ENCODE measurements at places on chromosomes 3 and 15.
A peak's percentile ranks its signal among the peaks of the same experiment; 100 is the strongest.

- no peak for DNase-seq
These were observed 100.7 kb downstream of the CACNA2D3 start for GRCh38 chr3:54223063-54223462.

GRCh38 chr15:31160297-31160696 is 58.8 kb upstream of the TRPM1 start:
- DNase-seq: no peak

DNA sequence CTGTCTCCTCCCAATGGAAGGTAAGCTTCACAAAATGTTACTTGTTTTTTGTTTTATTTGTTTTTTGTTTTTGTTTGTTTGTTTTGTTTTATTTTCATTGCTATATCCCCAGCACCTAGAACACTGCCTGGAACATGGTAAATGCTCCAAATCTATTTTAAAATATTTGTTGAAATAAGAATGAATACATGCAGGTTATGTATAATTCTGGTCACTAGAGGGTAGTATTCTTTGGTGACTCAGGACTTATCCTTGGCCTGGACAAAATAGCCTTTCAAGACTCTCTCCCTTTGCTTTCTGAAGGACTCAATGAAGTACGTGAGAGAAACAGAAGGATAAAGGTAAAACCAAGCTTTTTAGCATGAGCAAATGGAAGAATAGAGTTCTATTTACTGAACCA is 46.9 kb upstream of the PPP2R3A start:
- no peak for DNase-seq

DNA sequence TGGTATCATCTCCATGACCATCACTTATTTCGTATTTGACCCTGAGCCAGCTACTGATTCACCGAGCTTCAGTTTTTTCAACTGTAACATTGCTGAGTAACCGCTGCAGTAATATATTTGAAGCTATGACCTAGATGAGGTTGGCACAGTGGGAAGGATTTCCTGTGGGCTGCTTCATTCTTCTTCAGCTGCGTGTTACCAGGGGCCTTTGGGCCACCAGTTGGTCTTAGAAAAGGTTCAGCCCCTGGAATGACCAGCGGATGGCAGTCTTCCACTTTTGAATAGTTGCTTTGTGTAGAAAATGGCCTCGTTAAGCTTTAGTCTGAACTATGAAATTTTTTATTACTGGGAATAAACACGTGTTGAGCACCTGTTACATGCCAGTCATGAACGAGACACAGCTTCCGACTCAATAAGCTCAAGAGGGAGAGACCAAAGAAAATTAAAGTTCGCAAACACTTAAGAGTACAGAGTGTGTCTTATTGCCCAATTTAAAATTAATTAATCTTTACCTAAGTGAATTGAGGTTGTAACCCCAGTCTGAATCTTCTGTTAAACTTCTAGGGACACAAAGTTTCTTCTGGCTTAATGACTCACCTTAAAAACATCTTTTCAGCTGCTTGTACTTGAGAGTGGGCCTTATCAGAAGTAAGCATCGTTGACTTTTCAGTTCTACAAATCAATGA is 57.6 kb upstream of the NR2E3 start:
- peak; percentile 95 for DNase-seq

GRCh38 chr3:42192334-42193200 is 73.4 kb downstream of the CCK start:
- peak; percentile 14 for DNase-seq

- no peak for DNase-seq
These were observed 703.7 kb downstream of the NLGN1 start for GRCh38 chr3:174101244-174101643.

DNA sequence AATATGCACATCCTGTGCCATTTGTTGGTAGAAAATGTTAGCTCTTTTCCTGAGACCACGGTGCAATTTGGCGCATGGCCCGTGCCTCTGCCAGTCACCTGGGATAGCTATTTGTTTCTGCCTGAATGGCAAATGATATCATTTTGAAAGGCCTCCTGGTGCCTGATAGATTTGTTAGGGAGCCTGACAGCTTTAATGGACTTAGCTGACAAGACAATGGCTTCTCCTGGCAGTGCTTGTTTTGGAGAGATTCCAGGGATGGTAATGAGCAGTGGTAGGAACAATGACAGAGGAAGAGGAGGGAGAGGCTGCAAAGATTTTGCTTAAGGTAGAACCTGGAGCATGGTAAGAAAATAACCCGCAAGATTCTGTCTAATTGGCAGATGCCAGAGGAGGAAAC is 268.5 kb downstream of the CLSTN2 start:
- no peak for DNase-seq

DNA sequence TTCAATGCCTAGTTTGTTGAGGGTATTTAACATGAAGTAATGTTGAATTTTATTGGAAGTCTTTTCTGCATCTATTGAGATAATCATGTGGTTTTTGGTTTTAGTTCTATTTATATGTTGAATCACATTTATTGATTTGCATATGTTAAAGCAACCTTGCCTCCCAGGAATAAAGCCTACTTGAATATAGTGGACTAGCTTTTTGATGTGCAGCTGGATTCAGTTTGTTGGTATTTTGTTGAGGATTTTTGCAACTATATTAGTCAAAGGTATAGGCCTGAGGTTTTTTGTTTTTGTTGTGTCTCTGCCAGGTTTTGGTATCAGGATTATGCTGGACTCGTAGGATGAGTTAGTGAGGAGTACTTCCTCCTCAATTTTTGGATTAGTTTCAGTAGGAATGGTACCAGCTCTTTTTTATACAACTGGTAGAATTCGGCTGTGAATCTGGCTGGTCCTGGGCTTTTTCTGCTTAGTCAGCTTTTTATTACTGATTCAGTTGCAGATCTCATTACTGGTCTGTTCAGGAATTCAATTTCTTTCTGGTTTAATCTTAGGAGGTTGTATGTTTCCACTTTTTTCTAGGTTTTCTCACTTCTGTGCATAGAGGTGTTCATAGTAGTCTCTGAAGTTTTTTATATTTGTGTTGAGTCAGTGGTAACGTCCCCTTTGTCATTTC is 209.8 kb upstream of the RBMS3 start:
- peak; percentile 39 for DNase-seq

DNA sequence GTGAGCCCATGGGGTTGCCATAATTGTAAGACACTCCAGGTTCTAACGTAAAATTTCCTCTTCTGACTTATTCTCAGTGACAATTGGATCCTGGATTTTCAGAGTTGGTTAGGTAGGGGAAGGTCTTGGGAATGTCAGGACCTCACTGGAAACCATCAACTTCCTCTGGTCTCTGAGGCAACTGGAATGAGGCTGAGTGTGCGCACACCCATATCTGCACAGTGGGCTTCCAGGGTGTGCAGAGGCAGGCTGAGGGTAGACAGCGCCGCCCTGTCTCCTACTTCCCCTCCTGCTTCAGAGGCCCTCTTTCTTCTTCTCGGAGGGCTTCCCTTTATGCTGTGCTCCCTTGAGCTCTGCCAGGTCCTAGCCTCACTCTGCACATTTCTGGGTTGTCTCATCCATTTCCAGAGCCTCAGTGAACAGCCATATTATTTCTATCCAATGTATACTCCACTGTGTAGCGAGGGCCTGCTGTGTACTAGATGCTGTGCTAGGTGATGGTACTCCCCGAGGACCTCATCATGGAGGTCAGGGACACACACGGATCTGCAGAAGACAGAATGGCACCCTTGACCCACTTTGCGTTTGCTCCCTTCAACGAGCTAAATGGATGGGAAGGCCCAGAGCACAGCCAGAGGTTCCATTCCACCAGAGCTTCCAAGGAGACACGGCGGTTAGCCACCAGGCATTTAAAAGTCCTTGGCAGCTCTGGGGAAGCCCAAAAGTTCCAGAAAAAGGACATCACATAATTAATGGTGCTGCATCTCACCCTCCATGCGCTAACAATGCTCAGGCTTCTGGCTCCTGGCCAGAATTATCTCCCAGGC is 18.3 kb downstream of the ACAA1 start:
- no peak for DNase-seq

DNA sequence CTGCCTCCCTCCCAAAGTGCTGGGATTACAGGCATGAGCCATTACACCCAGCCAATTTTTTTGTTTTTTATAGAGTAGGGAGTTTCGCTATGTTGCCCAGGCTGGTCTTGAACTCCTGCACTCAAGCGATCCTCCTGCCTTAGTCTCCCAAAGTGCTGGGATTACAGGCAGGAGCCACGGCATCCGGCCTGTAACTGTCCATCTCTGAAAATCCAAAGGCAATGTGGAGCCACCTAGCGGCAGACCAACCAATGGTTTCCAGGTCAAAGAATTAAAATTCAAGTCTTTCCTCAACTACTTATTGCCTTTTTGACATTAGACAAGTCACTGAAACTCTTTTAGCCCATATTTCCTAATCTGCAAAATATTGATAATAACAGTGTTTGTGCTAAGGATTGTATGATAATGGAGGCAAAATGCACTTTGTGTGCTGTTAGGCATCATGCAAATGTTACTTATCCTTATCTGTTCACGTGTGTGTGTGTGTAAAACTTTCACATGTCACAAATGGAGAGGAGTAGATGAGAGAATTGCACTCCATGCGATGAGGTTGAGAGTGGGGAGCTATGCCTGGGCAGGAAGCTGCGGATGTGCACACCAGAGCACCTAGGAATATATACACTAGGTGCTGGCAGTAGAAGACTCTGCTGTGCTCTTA is 48.7 kb downstream of the COL8A1 start:
- DNase-seq: peak; percentile 81

DNA sequence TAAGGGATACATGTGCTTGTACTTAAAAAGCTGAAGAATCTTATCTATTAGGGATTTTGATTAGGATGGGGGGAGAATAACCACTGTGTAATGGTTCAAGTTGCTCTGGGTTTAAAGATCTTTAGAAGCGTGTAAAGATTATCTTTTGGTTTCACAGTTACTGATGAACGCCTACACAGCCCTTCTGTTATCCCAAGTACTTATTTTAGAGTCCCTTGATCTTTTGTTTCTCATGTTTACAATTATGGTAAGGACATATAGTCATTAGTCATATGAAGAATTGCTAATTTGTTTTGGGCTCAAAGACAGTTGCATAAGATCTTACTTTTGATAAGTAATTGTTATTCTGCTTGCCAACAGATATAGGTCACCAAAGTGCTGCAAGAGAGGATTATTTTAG is 160.1 kb downstream of the PLCL2 start:
- no peak for DNase-seq

- DNase-seq: peak; percentile 15
These were observed 30.2 kb upstream of the ADAMTS9 start for GRCh38 chr3:64717872-64718613.

GRCh38 chr3:108312656-108313055 is 16.3 kb downstream of the HHLA2 start:
- peak; percentile 42 for DNase-seq

DNA sequence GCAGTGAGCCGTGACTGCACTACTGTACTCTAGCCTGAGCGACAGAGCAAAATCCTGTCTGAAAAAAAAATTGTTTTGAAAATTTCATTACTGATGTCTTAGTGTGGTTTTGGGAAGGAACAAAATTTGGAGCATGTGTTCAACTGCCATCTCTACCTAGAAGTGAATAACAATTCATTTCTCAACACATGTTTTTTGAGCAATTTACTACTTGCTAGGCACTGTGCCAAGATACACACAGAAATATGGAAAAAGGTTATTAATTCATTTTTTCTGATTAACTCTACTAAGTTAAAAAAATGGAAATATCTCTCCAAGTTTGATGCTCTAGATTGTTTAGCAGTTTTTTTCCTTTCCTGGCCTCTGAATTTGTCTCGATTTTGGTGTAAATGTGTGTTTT is 5.2 kb upstream of the TCF12 start:
- no peak for DNase-seq

DNA sequence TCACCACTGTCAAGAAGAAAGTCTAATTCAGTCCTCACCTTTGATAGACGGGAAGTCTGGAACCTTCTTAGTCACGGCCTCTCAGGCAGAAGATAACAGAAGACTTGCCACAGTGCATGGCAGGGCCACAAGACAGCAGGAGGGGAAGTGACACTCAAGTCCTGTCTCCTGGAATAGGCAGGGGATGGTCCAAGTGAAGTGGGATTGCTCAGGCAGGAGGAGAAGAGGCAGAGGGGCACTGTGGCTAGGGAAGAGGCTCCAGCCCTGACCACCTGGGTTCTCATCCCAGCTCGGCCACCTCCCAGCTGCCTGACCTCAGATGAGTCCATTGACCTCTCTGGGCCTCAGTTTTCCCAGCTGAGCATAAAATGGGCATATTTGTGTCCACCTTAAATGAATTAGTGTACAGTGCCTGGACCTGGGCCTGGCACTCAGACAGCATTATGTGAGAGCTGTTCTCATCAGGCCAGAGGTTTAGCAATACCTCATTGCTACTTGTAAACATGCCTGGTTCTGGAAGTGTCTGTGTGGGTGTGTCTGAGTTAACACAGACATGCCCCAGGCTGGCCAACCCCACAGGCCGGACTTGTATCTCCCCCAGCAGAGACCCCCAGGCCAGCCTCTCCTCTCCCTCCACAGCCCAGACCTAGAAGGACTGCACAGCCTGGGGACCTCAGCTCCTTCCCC is 11.5 kb upstream of the PCSK6 start:
- DNase-seq: no peak

- DNase-seq: peak; percentile 95
These were observed 110.6 kb upstream of the MEF2A start for GRCh38 chr15:99454941-99455788.

GRCh38 chr15:73570355-73571032 is 62.7 kb downstream of the NPTN start:
- no peak for DNase-seq

GRCh38 chr15:54576298-54576935 is 598.2 kb downstream of the UNC13C start:
- no peak for DNase-seq

DNA sequence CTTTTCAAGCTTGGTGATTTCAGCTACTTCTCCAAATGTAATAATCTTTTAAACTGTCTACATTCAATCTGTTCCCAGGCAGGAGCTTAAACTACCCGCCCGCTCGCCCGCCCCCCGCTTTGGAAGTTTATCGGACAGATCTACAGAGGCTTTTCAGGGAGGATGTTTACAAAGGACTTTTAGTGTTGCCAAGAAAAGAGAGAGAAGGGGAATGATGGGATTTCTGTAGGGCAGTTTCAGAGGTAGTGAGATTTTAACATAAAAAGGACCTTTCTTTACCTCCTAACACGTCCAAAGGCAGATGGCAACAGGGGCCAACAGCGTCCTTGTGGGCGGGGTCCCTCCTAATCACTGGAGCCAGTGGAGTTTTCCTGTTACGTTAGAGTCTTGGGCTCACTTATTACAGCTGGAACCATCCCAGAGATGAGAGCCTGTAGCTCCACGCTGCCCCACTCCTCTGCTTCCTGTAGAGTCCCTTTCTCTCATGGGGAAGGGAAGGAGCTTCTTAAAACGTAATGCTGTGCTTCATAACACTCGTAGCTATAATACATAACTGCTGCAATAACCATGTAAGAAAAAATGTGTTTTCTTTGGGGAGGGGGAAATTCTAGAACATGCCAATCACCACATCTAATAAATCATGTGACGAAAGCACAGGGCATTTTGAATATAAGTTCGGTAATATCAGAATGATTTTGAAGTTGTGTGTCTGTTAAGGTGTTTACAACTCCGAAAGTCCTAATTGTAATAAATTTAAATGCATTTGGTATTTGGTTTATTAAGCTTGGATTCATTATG is 30.9 kb downstream of the HES1 start:
- DNase-seq: no peak
